ENCODE measurements at places on chromosomes 4 and X.

DNA sequence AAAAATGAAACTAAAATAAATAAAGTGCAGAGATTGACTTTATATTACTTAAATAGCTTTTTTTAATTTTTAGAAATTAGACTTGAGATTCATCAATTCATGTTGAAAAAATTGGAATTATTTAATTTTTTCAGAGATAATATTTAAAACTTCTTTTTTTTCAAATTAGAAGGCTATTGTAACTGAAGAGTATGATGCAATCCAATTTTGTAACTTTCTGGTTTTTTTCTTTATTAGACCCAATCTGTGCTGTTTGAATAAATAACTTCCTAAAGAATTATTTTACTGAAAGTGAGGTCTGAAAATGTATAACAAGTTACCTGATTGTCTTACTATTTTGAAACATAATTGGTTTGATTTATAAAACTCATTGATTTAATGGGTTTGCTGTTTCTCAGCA lies 200.9 kb downstream of the MAD2L1 start:
- no peak for DNase-seq

DNA sequence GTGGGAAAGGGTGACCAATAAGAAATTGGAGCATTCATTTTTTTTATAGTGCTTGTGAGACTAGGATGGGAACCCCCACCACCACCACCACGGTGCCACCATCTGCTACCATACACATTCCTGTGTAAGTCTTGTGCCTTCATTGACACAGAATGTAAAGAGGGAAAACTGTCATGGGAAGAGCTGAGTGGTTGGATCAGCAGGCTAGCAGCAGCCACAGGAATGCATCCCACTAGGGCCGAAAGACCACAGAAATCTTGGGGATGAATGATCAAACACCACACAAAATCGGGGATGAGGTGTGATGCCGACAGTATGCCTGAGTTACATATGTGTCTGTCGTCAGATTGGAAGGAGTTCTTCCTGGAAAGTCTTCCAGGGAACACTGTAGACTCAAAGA lies 69.2 kb downstream of the SRPX start:
- peak; percentile 54 for DNase-seq

DNA sequence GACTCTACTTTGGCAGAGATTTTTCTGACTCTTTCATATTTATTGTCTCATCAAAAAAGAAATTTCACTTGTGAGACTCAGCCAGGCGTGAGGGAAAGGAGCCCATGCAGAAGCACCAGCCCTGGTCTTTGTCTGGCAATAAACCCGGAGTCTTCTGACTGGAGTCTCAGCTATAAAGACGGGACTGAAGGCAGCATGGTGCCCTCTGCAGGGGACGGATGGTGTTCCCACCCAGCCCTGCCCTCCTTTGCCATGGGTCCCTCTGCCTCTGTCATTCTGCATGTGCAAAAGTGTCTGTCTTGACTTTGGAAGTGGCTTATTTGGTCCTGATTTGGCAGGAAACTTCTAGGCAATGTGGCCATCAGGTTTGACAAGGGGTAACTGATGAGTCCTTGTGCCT lies 14.2 kb downstream of the ZNF185 start:
- no peak for DNase-seq

DNA sequence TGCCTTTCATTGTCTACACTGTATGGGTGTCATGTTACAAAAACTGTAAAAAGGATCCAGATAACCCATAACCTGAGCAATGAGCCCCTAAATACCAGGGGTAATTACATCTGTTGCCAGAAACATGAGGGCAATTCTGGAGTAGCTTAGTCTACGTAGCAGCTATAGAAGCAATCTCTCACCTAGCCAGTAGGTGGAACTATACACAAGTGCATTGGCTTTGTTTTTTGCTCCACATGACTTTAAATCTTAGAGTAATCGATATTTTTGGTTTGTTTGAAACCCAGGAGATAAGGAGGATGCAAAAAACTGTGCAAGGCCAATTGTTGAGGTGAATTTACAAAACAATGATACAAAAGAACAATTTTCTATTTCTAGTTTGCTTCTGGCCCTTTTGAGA lies 57.5 kb downstream of the GPR82 start:
- DNase-seq = no peak
